NCI-H226 (cell line): ENCODE measurements at places on chromosomes 12 and 14.

GRCh38 chr14:29278301-29279263 lies 512.0 kb downstream of the FOXG1 start:
- no peak for DNase-seq

DNA sequence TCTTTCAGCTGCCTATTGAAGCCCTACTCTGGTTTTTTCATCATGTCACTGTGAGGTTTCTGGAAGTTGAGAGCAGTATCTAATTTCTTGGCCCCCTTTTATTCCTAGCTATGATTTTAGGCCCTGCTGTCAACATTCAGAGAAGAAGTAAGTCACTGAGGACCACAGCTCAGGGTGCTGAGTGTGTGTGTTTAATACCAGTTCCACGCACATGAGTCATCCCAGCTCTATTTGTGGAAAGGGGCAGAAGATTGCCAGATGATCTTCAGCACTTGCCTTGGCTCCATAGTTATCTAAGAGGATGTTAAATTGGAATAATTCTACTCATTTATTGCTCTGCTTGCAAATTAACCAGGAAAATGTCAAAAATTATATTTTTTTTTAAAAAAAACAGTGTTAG lies 65.5 kb upstream of the SLC38A4 start:
- DNase-seq = no peak

- no peak for DNase-seq
These were observed 558.2 kb downstream of the FLRT2 start for GRCh38 chr14:86088156-86088555.

GRCh38 chr12:126055521-126055920 lies 990.3 kb downstream of the AACS start:
- no peak for DNase-seq

DNA sequence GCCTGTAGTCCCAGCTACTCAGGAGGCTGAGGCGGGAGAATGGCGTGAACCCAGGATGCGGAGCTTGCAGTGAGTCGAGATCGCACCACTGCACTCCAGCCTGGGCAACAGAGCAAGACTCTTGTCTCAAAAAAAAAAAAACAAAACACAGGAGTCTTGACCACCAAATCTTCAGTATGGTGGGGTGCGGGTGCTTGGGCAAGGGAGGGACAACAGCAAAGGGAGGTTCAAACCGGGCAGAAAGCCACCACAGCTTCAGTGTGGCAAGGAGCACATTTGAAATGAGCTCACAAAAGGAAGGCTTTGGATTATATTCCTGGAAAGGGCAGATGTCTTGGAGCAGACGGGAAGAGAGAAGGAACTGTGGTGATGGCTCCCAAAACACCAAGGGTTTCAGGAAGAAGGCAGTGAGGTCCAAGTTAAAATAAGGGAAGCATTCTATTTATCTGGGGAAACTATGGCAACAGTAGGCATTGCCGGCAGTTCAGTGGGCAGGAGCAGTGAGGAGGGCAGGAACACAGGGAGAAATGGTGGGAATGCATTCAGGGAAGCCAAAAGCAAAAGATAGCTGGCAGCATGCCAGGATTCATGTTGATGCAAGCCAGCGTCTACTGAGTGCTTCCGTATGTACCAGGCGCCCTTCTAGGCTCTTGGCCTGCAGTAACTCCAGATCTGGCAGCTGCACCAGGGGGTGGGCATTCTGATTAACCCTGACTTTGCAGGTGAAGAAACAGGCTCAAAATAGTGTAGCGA lies 51.0 kb upstream of the SRSF5 start:
- peak; percentile 90 for DNase-seq

GRCh38 chr12:65125247-65125646 lies 4.1 kb upstream of the WIF1 start:
- DNase-seq = no peak

GRCh38 chr12:130711756-130712155 lies 4.3 kb downstream of the RIMBP2 start:
- DNase-seq = no peak

- DNase-seq = no peak
These were observed 5.1 kb upstream of the TNFAIP2 start for GRCh38 chr14:103118018-103118662.

DNA sequence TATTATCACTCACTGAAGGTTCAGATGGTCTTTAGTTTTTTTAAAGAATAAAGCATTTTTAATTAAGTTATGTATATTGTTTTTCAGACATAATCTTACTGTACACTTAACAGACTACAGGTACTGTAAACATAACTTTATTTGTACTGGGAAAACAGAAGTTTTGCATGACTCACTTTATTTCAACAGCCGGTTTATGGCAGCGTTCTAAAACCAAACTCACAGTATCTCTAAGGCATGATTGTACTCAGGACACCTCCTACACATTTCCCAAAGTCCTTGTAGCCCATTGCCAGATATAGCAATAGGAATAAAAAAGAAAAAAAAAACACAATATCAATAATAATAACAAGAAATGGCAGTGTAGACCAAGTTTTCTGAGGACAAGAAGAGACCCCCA lies 1341.4 kb downstream of the FSCB start:
- DNase-seq = peak; percentile 18

DNA sequence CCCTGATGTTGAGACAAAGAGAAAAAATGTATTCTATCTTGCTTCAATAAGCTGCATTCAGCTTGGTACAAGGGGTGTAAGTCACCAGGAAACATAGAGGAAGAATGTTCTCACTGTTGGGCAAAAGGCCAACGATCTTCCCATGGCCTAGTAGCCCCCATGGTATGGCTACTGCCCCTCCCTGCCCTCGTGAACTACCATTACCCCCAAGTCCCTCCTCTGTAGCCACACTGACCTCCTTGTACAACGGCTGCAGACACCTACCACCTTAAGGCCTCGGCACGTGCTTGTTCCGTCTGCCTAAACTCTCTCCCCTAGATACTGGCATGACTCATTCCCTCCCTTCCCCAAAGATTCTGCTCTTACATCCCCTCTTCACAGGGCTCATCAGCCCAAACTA lies 81.9 kb upstream of the ANO2 start:
- no peak for DNase-seq

DNA sequence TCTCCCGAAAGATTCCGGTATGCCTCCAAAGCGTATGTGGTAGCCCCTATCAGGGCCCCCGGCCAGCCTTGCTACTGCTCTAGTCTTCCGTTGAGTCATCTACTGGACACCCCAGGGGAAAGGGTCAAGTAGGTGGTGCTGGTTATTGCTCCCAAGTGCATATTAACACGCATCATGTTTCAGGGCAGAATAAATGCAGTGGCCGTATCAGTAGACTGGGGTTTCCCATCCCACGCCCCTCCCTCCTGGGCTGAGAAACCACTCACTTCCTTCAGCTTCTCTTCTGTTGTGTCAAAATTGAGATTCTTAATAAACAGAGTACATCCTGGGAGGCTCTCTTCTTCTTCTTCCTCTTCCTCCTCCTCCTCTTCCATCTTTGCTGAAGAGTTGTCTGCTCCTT lies 39.3 kb downstream of the RBM19 start:
- DNase-seq = no peak

- DNase-seq = no peak
These were observed 281.0 kb upstream of the CRY1 start for GRCh38 chr12:107374161-107374840.

- DNase-seq = peak; percentile 60
These were observed 6.6 kb upstream of the PLEK2 start for GRCh38 chr14:67418401-67419191.

- peak; percentile 59 for DNase-seq
These were observed 16.3 kb downstream of the ST8SIA1 start for GRCh38 chr12:22318108-22318737.

GRCh38 chr14:61409782-61410181 lies 88.4 kb downstream of the PRKCH start:
- no peak for DNase-seq

DNA sequence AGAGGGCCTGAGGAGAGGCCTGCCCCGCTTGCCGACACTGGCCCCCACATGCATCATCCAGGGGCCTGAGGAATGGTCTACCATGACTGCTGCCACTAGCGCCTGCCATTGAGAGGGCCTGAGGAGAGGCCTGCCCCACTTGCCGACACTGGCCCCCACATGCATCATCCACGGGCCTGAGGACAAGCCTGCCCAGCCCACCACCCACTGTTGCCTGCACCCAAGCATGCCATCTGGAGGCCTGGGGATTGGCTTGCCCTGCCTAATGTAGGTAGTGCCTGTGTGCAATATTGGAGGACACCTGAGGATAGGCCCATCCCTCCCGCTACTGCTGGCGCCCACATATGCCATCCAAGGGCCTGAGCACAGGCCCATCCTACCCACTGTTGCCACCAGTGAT lies 24.4 kb downstream of the CYP46A1 start:
- DNase-seq = no peak

GRCh38 chr12:95739561-95740313 lies 50.8 kb downstream of the NTN4 start:
- no peak for DNase-seq

GRCh38 chr12:12735301-12735700 lies 18.1 kb downstream of the CDKN1B start:
- no peak for DNase-seq

DNA sequence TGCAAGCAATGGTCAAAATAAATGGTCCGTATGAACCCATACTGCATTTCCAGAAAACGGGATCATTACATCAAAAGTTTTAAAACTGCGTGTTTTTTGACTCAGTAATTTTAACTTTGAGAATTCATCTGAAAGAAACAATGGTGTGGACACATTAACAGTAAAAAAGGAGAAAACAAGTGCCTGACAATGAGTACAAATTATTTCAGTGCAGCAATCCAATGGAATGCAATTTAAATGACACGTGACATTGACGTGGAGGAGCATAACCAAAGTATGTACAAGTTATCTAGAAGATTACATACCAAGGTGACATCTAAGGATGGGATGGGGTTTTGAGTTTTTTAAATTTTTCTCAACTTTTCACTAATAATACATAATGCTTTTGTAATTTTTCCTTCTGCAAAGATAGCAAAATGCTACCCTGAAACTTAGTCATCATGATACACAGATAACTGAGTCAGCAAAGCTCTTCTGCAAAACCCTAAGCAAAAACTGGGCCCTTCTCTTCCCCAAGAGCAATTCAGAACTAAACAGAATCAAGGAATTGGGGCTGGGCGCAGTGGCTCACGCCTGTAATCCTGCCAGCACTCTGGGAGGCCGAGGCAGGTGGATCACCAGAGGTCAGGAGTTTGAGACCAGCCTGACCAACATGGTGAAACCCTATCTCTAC lies 20.4 kb downstream of the HNRNPC start:
- DNase-seq = no peak

DNA sequence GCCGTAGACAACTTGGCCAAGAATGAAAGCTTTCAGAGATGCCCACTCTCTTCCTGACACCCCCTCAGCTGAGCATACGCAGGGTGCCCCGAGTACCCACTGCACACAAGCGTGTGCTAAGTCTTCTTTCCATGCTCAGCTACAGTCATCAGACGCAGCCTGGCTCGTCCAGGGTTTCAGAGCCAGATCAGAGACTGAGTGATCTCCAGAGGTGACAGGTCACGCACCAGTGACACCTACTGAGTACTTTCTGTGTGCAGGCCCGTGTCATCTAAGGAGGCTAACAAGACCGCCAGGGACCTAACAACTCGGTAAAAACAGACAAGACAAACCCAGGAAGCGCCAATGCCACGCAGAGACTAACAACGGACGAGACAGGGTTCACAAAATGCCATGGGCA lies 25.1 kb downstream of the STX2 start:
- no peak for DNase-seq

DNA sequence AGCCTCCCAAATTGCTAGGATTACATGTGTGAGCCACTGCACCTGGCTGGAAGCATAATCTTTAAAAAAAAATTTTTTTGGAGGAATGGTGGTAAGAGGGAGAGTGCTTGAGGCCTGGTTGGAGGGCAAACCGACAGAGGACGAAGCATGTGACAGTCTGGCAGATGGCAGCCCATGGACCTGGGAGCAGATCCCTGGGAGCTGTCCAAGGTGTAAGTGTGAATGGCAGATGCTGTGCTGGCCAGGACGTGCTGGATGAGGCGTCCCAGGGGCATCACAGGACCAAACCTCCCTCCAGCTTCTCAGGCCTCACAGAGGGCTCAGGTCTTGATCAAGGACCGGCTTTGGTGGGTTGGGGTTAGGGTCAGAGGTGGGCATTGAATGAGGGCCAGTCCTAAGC lies 128.4 kb upstream of the NCOR2 start:
- no peak for DNase-seq

GRCh38 chr12:52839436-52840105 lies 5.5 kb upstream of the KRT79 start:
- DNase-seq = no peak

DNA sequence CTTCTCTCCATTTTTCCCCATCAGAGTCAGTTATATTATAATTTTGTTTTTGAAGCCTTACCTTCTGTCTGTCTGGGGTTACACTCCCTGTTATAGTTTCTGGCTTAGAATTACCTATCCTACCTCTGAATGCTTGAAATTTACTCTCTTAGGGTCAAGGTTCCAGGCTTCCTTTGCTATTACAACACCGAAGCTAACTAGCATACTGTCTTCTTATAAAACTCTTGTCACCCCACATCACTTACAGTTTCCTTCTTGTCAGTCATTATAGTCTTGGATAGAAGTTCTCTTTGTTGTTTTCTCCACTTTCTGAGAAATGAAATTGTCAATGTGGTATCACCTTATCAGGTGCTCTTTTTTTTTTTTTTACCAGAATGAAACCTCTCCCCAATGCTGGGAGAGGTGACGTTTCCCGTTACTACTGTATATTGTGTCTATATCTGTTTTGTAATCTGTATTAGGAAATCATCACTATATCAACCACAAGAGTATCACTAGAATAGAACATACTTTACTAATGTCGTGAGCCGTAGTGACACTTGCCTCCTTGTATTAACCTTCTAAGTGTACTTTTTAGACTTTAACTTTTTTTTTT lies 69.2 kb upstream of the PSMA6 start:
- DNase-seq = no peak

DNA sequence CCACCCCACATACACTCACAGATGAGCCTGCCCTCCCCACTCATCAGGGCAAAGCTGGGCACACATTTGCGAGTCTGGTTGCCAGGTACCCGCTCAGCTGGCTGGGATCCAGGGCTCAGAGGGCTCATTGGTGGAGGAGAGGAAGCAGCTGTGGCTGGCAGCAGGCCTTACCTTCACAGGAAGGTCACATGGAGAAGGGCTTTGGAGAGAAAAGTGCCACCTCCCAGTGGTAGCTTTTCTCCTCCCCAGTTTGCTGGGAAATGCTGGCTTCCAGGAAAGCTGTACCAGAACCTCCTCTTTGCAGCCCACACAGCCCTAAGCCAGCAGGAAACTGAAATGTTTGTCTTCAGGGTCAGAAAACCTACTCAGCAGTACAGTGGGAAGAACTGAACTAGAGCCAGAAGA lies 55.6 kb downstream of the LGMN start:
- DNase-seq = peak; percentile 40

GRCh38 chr12:106840243-106840642 lies 65.8 kb downstream of the RIC8B start:
- peak; percentile 79 for DNase-seq

GRCh38 chr12:120713861-120714482 lies 3.7 kb downstream of the UNC119B start:
- peak; percentile 59 for DNase-seq
